Amygdala (tissue), 56 donors: ENCODE measurements at places on chromosomes 5 and 9.

DNA sequence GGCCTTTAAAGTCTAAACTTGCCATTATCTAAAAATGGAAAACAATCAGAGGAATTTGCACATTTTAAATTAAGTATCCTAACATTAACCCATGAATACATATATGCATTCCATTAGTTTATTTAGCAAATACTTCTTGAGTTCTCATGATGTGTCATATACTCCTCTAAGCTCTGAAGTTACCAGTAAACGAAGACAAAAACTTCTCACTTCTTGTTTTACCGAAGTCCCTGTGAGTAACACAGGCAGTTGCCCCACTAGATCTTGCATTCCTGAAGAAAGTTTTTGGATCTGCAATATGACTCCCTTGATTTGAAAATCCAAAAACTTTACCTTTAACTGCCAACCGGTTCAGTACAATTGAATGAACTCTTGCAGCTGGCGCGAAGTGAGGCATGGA lies 439.0 kb upstream of the MPDZ start:
- no peak for DNase-seq

DNA sequence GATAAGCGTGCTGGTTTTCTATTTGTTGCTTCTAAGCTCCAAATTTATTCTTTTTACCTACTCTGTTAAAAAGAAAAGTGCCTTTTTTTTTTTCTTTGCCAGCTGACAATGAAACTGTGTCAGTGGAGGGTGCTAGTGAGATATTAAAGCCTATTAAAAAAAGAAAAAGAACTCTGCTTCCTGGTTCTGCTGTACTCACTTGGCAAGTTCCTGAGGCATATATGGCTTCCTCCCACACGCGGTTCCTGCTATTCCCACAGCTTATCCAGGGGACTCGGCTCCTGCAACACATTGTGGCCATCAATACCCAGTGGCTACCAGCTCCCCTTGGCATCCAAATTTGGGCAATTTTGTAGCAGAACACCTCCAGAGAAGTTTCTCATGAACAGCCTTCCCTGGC lies 1977.7 kb upstream of the CDH9 start:
- no peak for DNase-seq

DNA sequence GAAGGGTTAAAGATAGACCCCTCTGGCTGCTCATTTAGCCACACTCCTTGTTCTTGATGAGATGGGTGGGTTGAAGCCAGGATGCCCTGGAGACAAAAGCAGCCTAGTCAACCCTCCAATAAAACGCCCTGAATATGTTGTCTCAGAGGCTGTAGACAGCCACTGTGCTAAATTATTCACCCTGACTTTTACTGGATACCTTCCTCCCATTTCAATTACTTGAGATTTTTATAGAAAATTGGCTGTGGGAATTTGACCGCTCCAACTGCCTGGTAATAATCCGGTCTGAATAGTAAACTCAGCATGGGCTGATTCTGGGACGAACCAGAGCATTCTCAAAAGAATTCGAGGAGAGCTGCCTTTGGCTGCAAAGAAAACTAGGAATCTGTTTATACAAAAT lies 104.2 kb downstream of the SNX18 start:
- no peak for DNase-seq

DNA sequence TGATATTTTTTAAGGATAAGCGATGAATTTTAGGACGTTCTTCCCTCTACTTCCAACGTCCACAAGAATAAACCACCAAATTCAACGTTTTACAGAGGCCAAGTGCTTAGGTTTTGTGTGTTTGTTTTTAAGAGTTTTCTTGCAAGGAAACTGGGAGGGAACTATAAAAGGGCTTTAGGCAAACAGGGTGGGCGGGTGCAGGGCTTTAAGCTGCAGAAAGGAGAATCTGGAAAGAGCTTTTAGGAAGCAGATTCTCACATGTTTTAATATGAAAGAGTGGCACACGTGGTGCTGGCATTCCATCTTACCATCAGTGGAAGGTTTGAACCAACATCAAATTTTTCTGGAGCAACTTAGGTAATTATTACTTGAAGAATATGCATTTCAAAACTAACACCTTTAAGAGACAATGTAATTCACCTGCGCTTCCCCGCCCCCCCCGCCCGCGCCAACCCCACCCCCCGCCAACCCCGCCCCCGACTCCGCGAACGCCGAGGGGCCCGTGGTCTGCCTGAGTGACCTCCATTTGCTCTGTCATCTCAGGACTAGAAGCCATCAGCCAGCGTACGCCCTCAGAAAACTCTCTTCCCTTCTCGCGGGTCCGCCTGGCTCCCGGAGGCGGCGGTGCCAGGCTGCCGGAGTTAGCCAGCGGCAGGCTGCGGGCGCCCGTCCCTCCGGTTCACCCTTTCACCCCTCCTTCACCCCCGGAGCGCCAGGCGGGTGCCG lies 911 bp upstream of the PIK3R1 start:
- no peak for DNase-seq

- no peak for DNase-seq
Measured at GRCh38 chr5:141958546-141959172, 657 bp upstream of the PCDH12 start.

DNA sequence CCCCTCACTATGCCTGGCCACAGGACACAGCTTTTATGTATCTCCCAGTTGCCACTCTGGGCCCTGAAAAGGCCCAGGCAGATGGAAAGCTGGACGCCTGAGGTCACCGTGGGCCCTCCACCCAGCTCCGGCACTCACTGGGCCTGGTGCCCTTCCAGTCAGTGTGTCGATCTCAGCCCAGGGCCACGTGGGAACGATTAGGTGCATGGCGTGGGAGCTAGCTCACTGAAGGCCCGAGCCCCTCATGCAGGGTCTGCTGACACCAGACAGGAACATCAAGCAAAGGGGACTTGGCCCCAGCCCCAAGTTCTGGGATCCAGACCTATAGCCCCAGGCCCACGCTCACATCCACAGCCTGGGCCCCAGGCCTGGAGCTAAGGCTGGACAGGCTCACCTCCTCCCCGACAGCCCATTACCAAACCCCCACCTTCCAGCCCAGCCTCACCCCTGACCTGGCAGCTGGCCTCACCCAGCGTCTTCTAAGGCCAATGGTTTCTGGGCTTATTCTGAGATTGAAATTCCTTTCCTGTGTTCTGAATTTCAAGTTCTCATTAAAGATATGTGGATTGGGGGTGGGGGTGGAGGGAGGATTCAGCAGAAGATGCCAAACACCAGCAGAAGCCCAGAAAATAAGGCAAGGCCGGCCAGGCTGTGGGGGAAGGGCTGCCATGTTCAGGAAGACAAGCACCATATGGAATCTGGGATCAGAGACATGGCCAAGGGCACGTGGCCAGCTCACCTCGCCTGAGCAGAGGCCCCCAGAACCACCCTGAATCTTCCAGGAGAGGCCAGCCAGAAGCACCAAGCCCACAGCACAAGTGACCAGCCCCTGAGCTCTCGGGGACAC lies 74.5 kb downstream of the ADAMTS2 start:
- no peak for DNase-seq

DNA sequence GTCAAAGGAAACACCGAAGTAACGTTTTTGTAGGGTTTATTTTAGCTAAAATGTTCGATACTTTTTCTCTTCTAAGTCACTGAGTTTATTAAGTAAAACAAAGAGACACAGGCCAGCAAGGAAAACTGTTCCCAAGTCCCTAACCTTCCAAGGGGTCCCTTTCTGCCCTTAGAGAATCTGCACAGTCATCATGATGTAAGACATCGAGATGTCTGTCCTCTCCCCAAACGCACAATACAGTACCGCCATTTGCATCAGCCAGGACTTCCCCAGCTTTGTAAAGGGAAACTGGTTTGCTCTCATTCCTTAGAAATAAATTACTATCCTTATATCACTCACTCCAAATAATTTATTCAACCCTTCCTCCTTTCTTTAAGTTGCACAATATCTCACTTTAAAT lies 89.3 kb downstream of the MARCHF11 start:
- DNase-seq: no peak

DNA sequence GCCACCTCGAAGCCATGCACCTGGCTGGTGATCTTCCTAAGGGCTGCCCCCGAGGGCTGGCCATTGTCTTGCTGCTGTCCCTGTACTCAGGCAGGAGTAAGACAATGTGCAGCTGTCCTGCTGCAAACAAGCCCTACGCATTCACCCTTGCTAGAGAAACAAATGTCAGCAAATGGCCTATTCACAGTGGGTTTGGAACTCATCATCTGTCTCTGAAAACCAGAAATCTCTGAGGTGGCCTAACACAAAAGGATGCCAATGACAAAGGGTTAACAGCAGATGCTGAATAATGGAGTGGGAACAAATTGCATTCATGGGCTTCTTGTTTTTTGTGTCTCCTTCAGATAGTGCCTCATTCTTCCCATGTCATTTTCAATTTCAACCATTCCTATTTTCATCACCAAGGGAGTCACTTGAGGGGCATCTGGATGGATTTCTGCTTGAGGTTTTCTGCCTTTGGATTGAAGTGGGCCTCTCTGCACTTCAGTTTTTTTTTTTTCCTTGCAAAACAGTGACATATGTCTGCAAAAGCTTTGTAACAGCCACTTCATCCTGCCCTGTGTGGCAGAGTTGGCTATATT lies 261.6 kb upstream of the VLDLR start:
- no peak for DNase-seq

- no peak for DNase-seq
Measured at GRCh38 chr5:33720176-33720575, 171.6 kb downstream of the ADAMTS12 start.
